Mesothelial cell of epicardium (in vitro differentiated cells): ENCODE measurements at places on chromosomes 13 and 19.

DNA sequence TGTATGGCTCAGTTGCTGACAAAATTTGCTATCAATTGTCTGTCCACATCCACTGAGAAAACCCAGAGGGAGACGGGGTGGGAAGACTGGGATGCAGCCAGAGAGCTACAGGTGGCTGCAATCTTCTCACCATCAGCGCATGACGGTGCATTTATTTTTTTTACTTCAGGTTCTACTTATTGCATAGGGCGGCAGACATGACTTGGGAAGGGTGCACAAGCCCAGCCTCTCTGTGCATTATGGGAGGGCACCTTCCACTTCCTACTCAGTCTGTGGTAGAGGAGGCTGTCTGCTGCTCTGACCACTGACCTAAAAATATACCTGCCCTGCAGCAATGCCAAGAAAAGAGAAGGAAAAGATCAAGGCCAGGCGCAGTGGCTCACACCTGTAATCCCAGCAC lies 73.1 kb downstream of the ABCC4 start:
- no peak for DNase-seq
- peaks cover 16% of the 10 kb centered on the region for H3K4me1 ChIP-seq
- no peak overlapping the region for H3K27ac ChIP-seq
- H3K36me3 ChIP-seq, result no peaks in the 10 kb centered on the region
- no peak overlapping the region for H3K4me3 ChIP-seq
- no peaks in the 10 kb centered on the region for H3K27me3 ChIP-seq

DNA sequence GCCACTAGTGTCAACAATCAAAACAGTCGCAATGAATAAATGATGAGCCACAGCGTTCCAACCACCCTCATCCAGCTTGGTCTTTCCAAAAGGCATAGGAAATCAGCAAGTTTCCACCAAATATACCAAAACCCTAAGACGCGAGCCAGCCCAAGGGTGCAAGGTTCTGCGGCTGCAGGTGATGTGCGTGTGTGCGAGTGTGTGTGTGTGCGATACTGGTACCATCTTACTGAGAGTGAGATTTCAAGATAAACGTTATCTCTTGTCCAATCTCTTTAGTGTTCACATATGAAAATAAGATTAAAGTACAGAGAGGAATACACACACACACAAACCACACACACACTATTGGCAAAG lies 895 bp upstream of the TRPC4 start:
- peak overlapping the region; percentile 96 for H3K4me3 ChIP-seq
- DNase-seq, result no peak
- H3K27me3 ChIP-seq, result peaks cover 15% of the 10 kb centered on the region
- H3K36me3 ChIP-seq, result no peaks in the 10 kb centered on the region
- peak overlapping the region; percentile 71 for H3K27ac ChIP-seq
- peaks cover 26% of the 10 kb centered on the region for H3K4me1 ChIP-seq

- peaks cover 9% of the 10 kb centered on the region for H3K4me1 ChIP-seq
- no peak overlapping the region for H3K27ac ChIP-seq
- H3K27me3 ChIP-seq, result no peaks in the 10 kb centered on the region
- peak; percentile 17 for DNase-seq
- H3K36me3 ChIP-seq, result no peaks in the 10 kb centered on the region
- no peak overlapping the region for H3K4me3 ChIP-seq
Observed at GRCh38 chr19:42532891-42533290, 4.6 kb upstream of the CEACAM1 start.

DNA sequence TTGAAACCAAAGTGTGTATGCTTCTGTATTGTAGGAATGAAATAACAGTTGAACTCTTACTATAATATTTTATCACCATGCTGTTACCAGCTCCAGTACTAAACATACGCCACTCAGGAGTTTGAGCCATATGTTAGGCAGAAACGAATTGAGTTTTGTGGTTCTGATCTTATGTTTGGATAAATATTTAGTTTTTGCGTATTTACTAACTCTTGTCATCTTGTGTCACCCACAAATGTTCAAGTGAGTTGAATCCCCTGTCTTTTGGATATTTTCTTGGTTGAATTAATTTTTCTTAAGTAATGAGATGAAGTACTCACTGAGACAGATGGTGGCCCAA lies 1.5 kb downstream of the FNDC3A start:
- H3K27me3 ChIP-seq, result peaks cover 5% of the 10 kb centered on the region
- peak overlapping the region; percentile 86 for H3K4me3 ChIP-seq
- peaks cover 37% of the 10 kb centered on the region for H3K4me1 ChIP-seq
- DNase-seq, result no peak

- no peak overlapping the region for H3K4me3 ChIP-seq
- peaks cover 3% of the 10 kb centered on the region for H3K4me1 ChIP-seq
- peaks cover 4% of the 10 kb centered on the region for H3K36me3 ChIP-seq
- no peak overlapping the region for H3K27ac ChIP-seq
Observed at GRCh38 chr19:2250766-2251105, 1.6 kb downstream of the AMH start.

- peaks cover 35% of the 10 kb centered on the region for H3K4me1 ChIP-seq
- H3K27ac ChIP-seq, result no peak overlapping the region
- DNase-seq, result no peak
- no peaks in the 10 kb centered on the region for H3K27me3 ChIP-seq
- H3K36me3 ChIP-seq, result no peaks in the 10 kb centered on the region
Observed at GRCh38 chr13:99009987-99010551, 32.2 kb upstream of the DOCK9 start.

GRCh38 chr19:10736916-10737551 lies 19.2 kb downstream of the DNM2 start:
- no peaks in the 10 kb centered on the region for H3K4me1 ChIP-seq
- DNase-seq, result no peak
- no peak overlapping the region for H3K27ac ChIP-seq
- H3K4me3 ChIP-seq, result no peak overlapping the region
- no peaks in the 10 kb centered on the region for H3K27me3 ChIP-seq

- DNase-seq, result no peak
- no peak overlapping the region for H3K27ac ChIP-seq
- H3K36me3 ChIP-seq, result peaks cover 26% of the 10 kb centered on the region
Observed at GRCh38 chr19:8259142-8259921, 48.8 kb downstream of the CD320 start.

GRCh38 chr13:67101730-67102467 lies 128.2 kb downstream of the PCDH9 start:
- peak overlapping the region; percentile 75 for H3K27ac ChIP-seq
- H3K4me3 ChIP-seq, result no peak overlapping the region
- DNase-seq, result no peak
- peaks cover 1% of the 10 kb centered on the region for H3K36me3 ChIP-seq
- H3K4me1 ChIP-seq, result peaks cover 25% of the 10 kb centered on the region

DNA sequence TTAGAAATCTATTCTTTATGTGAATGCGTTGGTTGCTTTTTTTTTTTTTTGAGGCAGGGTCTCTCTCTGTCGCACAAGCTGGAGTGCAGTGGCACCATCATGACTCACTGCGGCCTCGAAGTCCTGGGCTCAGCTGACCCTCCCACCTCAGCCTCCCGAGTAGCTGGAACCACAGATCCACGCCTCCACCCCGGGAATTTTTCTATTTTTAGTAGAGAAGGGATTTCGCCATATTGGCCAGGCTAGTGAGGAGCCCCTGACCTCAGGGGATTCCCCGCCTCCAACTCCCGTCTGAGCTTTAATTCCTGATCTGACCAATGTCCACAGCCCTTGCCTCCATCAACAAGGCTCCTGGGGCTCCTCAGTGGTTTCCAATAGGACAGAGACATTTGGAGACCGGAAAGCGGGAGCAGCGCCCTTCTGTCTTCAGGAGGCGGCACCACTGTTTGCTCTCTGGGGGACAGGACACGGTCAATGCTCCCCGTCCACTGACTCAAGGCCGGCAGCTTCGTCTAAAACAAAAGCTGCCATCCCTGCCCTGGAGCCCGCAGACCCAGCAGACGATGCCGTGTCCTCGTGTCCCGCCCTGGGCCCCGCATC lies 503 bp downstream of the TUBA3C start:
- H3K27me3 ChIP-seq, result no peaks in the 10 kb centered on the region
- no peak overlapping the region for H3K27ac ChIP-seq
- H3K36me3 ChIP-seq, result peaks cover 3% of the 10 kb centered on the region
- peak; percentile 19 for DNase-seq

DNA sequence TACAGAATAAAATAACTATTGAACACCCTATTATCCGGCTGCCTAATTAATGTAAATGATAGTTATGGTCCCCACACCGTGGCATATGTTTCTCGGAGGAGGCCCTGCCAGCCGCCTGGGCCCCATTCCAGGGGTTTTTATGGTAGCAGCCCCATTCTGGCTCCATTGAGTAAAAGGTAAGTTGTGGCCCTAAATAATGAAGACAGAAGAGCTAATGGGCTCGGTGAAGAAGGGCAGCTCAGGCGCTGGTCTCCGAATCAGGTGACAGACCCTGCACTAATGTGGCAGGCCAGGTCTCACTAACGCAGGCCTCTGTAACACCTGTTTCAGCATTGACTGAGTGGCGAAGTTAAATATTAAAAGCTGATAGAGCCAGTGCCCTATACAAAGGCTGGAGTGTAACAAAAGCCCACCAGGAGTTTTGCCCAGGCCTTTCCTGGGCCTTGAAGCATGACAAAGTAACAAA lies 19.1 kb downstream of the POP4 start:
- no peaks in the 10 kb centered on the region for H3K36me3 ChIP-seq
- H3K4me1 ChIP-seq, result no peaks in the 10 kb centered on the region
- no peak overlapping the region for H3K4me3 ChIP-seq
- no peak for DNase-seq
- peaks cover 13% of the 10 kb centered on the region for H3K27me3 ChIP-seq
- no peak overlapping the region for H3K27ac ChIP-seq

DNA sequence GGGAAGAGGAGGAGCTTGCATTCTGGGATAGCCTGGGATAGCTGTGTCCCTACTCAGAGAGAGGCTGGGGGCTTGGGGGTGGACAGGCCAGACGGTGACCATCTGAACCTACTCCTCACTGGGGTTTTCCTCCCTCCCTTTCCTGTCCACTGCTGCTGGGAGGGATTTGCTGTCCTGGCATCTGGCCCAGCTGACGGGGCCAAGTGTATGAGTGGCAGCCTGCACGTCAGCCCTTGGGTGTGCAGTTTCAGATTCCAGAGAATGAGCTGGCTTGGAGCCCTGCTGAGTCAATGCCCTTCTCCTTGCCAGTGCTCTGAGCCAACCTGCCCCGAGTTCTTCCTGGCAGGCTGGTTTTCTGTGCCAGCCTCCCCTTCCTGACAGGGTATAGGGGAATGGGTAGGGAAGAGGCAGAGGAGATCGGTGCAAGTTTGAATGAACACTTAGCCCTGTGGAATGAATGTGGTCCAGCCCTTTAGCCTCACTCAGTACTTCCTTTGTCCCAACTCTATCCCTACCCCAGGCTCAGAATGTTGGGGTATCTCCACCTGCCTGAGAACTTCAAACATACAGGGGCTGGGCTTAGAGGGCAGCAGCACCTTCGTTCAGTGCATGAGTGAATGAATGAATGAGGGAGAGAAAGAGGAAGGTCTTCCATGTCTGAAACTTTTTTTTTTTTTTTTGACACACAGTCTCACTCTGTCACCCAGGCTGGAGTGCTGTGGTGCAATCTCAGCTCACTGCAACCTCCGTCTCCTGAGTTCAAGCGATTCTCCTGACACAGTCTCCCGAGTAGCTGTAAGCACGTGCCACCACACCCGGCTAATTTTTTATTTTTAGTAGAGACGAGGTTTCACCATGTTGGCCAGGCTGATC lies 1.8 kb upstream of the ANGPTL4 start:
- H3K27me3 ChIP-seq, result peaks cover 50% of the 10 kb centered on the region
- peaks cover 2% of the 10 kb centered on the region for H3K36me3 ChIP-seq
- DNase-seq, result peak; percentile 71
- H3K4me1 ChIP-seq, result peaks cover 27% of the 10 kb centered on the region
- peak overlapping the region; percentile 38 for H3K4me3 ChIP-seq

- H3K4me3 ChIP-seq, result peak overlapping the region; percentile 55
- H3K36me3 ChIP-seq, result peaks cover 13% of the 10 kb centered on the region
- H3K27me3 ChIP-seq, result no peaks in the 10 kb centered on the region
- peak; percentile 64 for DNase-seq
- peaks cover 22% of the 10 kb centered on the region for H3K4me1 ChIP-seq
Observed at GRCh38 chr19:2273356-2274184, 8.4 kb downstream of the PEAK3 start.

- no peak overlapping the region for H3K4me3 ChIP-seq
- H3K36me3 ChIP-seq, result no peaks in the 10 kb centered on the region
- H3K27me3 ChIP-seq, result peaks cover 91% of the 10 kb centered on the region
- DNase-seq, result no peak
Observed at GRCh38 chr13:26784704-26785639, 24.4 kb upstream of the GPR12 start.

- no peaks in the 10 kb centered on the region for H3K27me3 ChIP-seq
- DNase-seq, result no peak
Observed at GRCh38 chr19:14300303-14300702, 80.9 kb upstream of the ADGRE5 start.

DNA sequence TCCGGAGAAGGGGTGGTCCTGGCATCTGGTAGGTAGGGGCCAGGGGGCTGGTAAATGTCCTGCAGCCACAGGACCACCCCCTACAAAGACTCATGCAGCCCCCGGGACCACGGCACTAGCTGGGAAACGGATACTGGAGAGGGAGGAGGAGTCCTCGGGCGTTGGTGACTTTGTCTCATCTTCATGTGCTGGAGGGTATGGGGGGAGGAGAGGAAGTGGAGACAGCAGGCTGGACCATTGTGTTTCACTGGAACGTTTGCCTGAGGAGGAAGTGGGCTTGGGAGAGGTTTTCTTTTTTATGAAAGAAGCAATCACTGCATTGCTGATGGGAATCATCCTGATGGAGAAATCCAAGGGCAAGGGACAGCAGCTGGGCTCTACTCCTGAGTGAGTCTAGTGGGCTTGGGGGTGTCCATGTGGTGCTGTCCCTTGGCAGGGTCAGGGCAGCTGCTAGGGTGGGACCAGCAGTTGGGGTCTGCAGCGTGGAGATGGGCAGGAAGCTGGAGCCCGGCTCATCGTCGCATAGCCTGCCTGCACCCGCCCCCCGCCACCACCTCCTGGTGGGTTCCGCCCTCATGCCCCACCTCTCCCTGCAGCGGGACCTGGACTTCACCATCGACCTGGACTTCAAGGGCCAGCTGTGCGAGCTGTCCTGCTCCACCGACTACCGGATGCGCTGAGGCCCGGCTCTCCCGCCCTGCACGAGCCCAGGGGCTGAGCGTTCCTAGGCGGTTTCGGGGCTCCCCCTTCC lies 1.7 kb upstream of the ADM5 start:
- peaks cover 17% of the 10 kb centered on the region for H3K36me3 ChIP-seq
- peaks cover 22% of the 10 kb centered on the region for H3K4me1 ChIP-seq
- DNase-seq, result no peak
- H3K27me3 ChIP-seq, result peaks cover 6% of the 10 kb centered on the region

DNA sequence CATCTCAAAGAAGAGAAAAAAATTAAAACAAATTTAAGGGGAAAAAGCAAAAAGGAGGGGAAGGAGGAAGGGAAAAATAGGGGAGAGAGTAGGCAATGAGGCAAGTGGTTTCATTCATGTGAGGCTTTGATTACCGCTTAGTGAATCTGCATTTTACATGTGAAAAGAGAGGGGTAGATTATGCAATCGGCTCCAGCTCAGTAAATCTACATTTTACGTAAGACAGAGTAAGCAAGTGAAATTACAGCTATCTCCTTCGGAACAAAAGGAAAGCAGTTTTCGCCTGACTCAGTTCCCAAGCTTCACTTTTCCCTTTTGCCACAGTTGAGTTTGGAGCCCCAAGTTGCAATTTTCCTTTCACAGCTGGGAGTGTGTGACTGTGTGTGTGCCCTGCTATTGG lies 16.0 kb upstream of the OLFM2 start:
- peaks cover 10% of the 10 kb centered on the region for H3K27me3 ChIP-seq
- no peaks in the 10 kb centered on the region for H3K36me3 ChIP-seq
- H3K4me3 ChIP-seq, result no peak overlapping the region
- H3K27ac ChIP-seq, result no peak overlapping the region
- H3K4me1 ChIP-seq, result no peaks in the 10 kb centered on the region
